Foreskin fibroblast (primary cell): ENCODE measurements at places on chromosomes 6 and 20.
A peak's percentile ranks its signal among the peaks of the same experiment; 100 is the strongest.

GRCh38 chr20:2109425-2110210 is 8.0 kb downstream of the STK35 start:
- no peak for DNase-seq

DNA sequence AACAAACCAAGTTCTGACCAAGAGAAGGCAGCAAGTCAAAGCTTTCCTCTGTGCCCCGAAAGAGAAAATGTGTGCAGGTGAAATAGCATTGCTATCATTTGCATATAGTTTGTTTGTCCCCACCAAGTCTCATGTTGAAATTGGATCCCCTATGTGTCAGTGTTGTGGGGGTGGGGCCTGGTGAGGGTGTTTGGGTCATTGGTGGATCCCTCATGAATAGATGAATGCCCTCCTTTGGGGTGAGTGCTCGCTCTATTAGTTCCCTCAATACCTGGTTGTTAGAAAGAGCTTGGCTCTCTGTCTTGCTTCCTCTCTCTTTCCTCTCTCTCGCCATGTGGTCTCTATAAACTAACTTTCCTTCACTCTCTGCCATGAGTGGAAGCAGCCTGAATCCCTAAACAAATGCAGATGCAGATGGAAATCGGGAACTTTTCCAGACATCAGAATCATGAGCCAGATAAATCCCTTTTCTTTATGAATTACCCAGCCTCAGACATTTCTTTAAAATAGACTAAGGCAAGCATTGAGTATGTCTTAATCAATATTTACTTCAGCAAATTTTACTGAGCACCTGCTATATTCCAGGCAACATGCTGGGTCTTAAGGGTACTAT is 43.8 kb upstream of the SYNDIG1 start:
- DNase-seq = no peak

GRCh38 chr6:38580030-38580429 is 59.7 kb downstream of the BTBD9 start:
- DNase-seq = no peak

DNA sequence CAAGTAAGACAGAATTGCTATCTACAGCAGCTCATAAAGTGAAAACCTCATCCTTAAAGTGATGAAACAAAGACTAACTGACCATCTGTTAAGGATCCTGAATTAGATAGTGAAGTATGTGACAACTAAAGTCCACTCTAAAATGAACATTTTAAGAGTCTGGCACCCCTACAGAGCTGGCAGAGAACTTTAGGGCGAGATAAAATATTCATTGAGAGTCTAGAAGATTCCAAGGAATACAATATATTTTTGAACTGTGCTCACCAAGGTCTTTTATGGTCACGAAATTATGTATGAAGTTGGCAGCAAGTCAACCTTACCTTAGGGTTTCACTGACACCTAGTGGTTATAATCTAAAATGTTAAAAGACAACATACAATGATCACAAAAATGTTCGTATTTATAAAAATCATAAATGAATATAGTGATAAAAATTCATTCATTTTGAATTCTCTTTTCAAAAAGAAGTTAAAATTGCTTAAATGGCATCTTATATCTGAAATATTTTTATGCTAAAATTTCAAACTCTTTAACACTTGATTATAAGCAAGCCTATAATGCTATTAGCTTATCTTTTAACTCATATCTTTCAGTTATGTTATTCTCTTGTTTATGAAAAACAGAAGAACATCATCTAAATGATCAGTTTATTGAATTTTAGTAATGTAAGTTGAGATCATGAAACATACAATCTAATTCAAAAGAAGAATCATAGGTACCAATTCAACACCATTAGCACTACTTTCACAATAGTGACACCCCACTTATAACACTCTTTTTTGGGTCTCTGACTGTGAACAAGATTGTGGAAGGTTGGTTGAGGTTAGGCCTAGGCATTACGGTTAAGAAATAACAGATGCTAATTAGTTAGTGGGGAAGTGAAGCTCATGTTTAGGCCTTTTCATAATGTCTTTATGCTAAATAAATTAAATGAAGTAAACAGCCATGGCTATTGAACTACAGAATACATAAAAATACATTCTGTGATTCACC is 27.5 kb downstream of the RSPH3 start:
- DNase-seq = peak; percentile 69

- DNase-seq = no peak
Observed at GRCh38 chr6:128172752-128173682, 272.2 kb upstream of the THEMIS start.
